Stimulated activated CD4-positive, alpha-beta T cell treated with anti-CD3 and anti-CD28 coated beads, Interleukin-12 subunit alpha, Interleukin-12 subunit beta, amount 100 ng/mL, for 24 hours (primary cell): ENCODE measurements at places on chromosomes 7 and 10.

DNA sequence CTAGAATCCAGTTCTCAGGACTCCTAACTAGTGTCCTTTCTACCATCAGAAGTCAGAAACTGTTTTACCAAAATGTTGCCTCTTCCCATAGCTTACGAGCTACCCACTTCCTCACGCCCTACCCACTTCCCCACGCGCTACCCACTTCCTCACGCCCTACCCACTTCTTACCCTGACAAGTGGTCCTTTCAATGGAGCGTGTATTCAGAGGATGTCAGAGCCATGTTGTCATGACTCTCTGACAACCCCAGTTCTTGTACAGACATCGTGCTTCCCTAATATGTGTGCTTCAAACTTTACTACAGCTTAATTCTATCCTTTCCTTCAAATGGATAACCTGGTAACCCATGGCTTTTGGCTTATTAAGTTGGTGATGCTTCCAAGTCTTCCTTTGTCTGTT is 84.8 kb upstream of the PHF14 start:
- DNase-seq, result no peak

- DNase-seq, result no peak
These were observed 110.9 kb downstream of the SGMS1 start for GRCh38 chr10:50512743-50513416.

GRCh38 chr10:36345807-36346206 is 703.7 kb upstream of the FZD8 start:
- no peak for DNase-seq

- no peak for DNase-seq
These were observed 544 bp downstream of the TSPAN33 start for GRCh38 chr7:129144834-129145668.

DNA sequence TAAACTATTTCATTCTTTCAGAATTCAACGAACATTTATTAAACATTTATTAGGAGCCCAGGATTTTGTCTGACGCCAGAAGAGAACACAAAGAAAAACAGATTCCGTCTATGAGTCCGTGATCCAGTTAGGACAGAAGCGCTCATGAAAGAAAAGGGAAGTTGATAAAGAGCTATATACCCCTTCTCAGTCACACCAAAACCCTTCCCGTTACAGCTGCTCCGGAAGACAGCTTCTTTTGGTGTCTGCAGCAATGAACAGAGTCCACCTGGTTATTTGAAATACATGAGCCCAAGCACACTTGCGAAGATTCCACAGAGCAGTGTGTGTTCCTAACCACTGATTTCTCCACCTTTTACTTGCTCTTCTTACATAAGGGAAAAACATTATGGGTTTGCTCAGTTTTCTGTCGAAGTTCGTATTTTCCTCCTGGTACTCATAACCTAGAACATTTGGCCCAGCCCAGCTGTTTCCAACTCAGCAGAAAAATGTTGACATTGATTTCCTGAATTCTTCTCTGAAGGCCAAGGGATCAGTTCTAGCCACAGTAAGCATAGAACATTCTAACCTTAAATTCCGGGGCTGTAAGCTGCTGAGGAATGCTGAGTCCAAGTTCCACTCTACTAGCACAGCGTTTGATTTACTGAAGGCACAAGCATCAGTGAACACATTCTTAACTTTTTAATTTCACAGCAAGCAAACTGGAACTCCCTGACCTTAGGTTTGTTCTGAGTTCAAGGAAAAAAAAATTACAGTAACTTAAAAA is 206.5 kb downstream of the SORCS1 start:
- no peak for DNase-seq

GRCh38 chr7:78677391-78677790 is 776.1 kb downstream of the MAGI2 start:
- no peak for DNase-seq

GRCh38 chr7:1532456-1533254 is 2.2 kb downstream of the MAFK start:
- DNase-seq, result peak; percentile 54

DNA sequence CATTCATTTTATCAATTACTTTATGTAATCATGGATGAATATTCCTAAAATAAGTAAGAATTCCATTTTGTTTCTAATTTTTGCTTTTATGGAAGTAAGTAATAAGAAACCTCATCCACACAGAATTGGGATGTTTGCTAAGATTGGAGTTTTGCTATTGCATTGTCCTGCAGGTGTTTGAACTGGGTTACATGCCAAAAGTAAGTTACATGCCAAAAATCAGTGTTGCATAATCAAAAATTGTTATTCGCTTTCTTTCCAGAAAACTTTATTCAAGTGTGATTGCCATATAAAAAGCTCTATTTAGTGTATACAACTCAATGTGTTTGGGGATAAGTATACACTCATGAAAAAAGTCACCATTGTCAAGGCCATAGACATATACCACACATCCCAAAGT is 346.7 kb upstream of the PLXDC2 start:
- DNase-seq, result no peak

GRCh38 chr10:4101918-4102654 is 317.1 kb upstream of the KLF6 start:
- no peak for DNase-seq

DNA sequence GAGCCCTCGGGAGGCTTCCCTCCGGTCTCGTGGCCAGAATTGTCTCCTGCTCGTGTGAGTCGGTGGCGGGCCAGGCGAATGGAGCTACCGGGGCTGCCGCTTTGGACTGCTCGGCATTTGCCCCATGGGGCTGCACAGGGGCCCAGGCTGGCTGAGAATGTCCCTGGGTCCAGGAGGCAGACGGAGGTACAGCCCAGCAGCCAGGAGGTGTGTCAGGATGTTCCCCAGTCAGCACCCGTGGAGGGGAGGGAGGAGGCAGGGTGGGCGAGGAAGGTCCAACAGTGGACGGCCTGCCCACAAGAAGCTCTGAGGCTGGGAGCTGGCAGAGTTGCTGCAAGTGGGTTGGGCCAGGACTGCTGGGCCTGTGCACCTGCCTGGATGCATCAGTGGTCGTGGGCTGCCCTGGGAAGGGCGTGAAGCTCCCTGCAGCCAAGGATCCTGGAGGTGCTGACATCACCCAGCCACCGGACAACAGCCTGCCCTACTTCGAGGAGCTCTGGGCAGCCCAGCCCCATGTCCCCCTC is 46.4 kb downstream of the PDGFA start:
- no peak for DNase-seq

DNA sequence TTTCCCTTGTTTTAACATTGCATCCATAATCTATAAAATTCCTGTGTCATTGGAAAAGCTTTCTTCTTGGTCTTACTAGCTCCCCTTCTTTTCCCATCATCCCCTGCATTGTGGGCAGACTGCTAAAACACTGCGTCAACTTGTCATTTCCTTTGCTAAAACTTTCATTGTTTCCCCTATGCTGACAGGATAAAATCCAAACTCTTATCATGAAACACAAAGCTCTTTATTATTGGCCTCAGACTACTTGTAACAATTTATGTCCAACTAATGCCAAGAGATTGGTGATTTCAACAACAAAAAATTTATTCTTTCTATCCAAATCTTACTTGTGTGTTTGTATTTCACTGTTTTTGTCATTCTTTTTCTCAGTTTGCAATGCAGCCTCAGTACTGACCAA is 339.1 kb downstream of the HGF start:
- no peak for DNase-seq

- no peak for DNase-seq
These were observed 536.0 kb upstream of the STEAP1 start for GRCh38 chr7:89618274-89618673.

- no peak for DNase-seq
These were observed 302.0 kb downstream of the ETV1 start for GRCh38 chr7:13687500-13687899.

- DNase-seq, result no peak
These were observed 35.0 kb upstream of the HABP2 start for GRCh38 chr10:113517901-113518260.

DNA sequence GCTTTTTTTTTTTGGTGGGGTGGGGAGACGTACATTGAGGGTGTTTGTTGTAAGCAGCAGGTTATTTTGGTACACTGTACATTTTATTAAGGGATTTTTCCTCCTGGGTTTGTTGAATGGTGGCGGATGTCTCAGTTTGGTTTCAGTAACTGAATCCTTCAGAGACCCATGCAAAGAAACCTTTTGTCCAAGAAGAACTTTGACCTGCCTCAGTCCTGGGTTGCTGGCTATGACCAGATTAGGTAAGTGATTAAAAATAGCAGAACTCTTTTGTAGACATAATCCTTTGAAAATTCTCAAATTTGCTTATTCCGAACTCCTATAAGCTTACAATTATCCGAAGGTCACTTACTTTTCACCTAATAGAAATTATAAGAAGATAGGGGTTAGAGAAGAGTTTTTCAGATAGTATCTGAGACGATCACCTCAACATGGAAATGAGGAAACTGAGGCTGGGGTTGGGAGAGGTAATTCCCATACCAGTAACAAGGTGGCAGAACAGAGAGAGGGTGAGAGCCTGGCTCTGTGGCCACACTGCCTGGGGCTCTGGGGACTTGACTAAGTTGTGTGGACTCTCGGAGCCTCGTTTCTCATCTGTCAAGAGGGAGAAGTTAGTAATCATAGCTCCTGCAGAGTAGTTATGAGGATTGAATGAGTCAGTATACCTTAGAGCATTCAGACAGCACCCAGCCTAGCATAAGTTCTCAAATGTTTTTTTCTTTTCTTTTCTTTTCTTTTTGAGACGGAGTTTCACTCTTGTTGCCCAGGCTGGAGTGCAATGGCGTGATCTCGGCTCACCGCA is 87.4 kb downstream of the CCNY start:
- no peak for DNase-seq

DNA sequence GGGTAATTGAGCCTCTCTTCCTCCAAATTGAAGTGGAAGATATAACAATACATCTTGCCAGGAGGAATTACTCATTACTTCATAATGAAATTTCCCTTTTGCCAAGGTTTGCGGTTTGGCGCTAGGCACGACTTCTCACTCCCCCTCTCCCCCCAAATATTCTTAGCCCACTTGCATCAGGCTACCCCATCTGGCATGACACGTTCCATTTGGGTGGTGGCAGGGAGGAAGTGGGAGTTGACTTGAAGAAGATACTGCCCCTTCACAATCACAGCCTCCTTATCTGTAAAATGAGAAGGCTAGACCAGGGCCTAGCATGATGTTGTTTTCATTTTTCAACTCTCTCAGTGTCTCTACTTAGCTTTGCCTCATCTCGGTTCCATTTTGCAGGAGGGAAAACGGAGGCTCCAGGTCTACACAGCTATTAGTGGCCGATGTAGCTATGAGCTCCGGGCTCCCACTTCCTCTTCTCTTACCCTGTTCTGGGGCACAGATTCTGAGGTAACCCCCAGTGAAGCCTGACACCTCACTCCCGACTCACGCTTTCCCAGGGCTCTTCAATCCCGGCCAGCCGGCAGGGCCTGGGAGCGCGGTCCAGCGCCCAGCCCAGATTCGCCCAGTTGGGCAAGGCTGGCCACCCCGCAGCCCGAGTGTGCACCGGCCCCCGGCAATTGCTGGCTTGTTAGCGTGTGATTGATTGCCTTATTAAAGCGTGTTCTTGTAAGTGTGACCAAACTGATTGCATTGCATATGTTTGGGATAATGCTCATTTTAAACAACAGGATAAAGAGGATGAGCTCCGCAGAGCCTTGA is 6.5 kb downstream of the EVX1 start:
- DNase-seq, result no peak

- no peak for DNase-seq
These were observed 49.1 kb upstream of the STRIP2 start for GRCh38 chr7:129385116-129385515.
